ENCODE measurements at places on chromosomes 13 and 19. TPM values are rescaled to one million over a fixed set of nuclear protein-coding genes. Genes with fewer than 3 reads are reported as not detected.

Gene CNFN
- 32.7 TPM for polyA plus RNA-seq

Gene ZNF180
- polyA plus RNA-seq, result 8.3 TPM

Gene ZNF524
- 25.0 TPM for polyA plus RNA-seq

Gene UGGT2
- polyA plus RNA-seq, result 6.8 TPM

Gene ATP4B
- polyA plus RNA-seq, result 0.34 TPM

Gene SLC5A5
- polyA plus RNA-seq, result 0.25 TPM

Gene PSG2
- 0.05 TPM for polyA plus RNA-seq

Gene LILRB4
- 14.4 TPM for polyA plus RNA-seq

Gene KLK14
- polyA plus RNA-seq, result 1.2 TPM

Gene PINLYP
- polyA plus RNA-seq, result 12.3 TPM

Gene ATP8B3
- polyA plus RNA-seq, result 3.6 TPM

Gene IL4I1
- polyA plus RNA-seq, result 11.5 TPM

Gene CPB2
- 0.16 TPM for polyA plus RNA-seq

Gene HCST
- polyA plus RNA-seq, result 158 TPM

Gene FAM174C
- polyA plus RNA-seq, result 62.2 TPM

Gene PGLYRP2
- polyA plus RNA-seq, result 0.14 TPM

Gene KCNRG
- 0.55 TPM for polyA plus RNA-seq

Gene IFNL3
- polyA plus RNA-seq, result 0.07 TPM

Gene ZNF805
- polyA plus RNA-seq, result 1.3 TPM

Gene MAST1
- polyA plus RNA-seq, result 0.91 TPM

All from thymus (tissue), 14 donors.